CD4-positive, alpha-beta T cell treated with Interleukin-10 for 1 hour (primary cell): ENCODE measurements at places on chromosomes 2 and 18.

DNA sequence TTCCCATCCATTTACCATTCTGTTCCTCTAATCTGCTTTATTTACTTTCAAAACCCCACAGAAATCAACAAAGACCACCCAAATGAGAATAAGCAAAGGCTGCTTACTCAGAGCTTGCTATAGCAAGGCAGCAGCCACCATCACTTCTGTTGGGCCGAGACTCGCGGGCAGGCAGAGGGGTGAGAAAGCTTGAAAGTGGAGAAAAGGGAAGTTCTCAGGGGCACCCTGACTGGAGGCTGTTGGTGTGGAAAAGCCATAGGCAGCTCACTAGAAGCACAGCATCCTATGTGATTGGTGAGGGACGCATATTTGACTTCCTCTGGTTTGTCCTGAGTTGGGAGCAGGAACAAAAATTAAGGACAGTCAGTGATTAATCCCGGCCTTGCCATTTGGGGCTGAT lies 269.7 kb upstream of the THSD7B start:
- DNase-seq, result no peak

- DNase-seq, result no peak
Observed at GRCh38 chr2:143787674-143788073, 658.5 kb downstream of the ARHGAP15 start.

DNA sequence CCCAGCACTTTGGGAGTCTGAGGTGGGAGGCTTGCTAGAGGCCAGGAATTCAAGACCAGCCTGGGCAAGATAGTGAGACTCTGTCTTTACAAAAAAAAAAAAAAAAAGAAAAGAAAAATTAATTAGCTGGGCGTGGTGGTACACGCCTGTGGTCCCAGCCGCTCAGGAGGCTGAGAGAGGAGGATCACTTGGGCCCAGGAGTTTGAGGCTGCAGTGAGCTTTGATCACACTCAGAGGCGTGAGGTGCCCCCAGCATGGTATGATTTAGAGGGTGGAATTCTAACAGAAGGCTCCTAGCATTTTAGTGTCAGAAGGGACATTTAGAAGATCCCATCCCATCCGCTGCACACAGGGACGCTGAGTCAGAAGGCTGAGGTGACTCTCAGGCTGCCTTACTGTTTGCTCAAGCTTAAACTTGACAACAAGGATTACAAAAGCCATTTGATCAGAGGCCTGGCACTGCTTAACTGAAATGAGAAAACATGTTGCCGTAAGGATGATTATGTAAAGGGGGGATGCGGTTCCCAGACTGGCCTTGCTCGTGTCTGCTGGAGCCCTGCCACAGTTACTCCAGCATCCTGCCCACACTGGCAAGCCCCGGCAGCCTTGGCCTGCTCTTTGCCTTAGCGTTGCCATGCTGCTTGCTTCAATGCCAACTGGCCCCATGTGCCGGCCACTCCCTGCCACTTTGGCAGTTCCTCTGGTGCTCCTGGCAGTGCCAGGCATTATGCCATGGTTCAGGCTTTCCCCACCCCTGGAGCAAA lies 45.6 kb upstream of the SLC1A4 start:
- no peak for DNase-seq

DNA sequence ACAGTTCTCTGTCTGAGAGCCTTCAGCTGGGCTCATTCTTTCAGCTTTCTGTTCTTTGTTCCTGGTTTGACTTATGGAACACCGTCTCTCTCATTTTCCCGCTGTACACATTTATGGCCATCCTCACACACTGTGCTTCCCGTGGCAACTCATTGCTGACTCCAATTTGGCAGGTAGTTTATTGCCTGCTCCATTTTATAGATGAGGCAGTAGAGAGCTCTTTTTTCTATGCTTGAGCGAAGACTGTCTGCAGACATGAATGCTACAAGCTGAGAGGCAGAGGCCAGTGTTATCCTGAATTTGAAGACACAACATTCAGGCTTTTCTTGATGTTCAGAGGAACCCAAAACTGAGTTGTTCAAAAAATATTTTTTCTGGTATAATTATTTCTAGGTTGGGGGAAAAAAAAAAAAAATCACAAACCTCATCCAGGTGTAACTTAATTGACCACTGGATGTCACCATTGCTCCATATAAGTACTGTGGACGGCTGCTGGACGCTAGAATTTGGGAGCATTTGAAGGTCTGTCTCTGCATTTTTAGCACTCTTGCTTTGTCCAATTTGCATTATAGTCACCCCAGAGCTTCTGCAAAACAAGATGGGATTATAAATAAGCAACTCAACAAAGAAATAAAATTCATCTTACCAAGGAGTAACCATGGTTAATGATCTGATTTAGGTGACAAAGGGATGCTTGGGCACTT lies 83.5 kb downstream of the HRH4 start:
- no peak for DNase-seq

DNA sequence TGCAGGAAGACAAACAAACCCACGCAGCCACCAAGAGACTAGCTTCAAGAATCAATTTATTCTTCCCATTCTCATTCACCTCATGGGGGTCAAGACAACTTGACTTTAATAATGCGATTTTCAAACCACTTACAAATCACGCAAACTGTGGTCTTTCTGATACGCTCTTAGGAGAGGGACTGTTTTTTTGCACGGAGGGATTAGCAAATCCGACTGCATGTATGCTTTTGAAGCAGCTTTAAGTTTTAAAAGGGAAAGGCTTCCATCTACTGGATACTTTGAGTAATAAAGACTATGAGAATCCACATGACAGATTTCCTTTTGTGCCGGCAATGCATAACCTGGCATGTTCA lies 322.9 kb upstream of the KCNJ3 start:
- DNase-seq, result no peak

- DNase-seq, result no peak
Observed at GRCh38 chr2:205730191-205730590, 47.9 kb downstream of the NRP2 start.

GRCh38 chr2:153100151-153100550 lies 378.4 kb downstream of the RPRM start:
- DNase-seq, result no peak

DNA sequence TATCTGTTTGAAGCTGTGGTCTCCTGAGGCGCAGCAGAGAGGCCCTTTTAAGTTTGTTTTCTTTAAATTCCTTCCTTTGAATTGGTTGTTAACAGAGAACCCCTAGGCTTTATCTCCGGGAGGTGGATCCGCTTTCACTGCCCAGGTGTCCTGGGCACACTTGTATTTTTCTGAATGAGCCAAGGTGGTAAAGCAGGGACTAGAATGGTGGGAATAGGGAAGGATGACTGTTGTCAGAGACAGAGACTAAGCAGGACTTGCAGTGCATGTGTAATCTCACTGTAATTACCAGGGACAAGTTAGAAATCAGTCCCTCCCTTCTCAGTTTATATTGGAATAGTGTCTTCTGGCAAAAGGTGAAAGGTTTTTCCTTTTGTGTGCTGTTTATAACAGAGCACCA lies 72.8 kb downstream of the PHLPP1 start:
- no peak for DNase-seq

DNA sequence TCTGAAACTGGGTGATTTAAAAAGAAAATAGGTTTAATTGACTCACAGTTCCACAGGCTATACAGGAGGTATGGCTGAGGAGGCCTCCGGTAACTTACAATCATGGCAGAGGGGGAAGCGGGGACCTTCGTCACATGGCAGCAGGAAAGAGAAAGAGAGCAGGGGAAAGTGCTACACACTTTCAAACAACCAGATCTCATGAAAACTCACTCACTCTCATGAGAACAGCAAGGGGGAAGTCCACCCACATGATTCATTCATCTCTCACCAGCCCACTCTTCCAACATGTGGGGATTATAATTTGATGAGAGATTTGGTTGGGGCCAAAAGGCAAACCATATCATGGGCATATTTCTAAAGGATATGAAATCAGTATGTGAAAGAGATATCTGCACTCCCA lies 12.0 kb upstream of the ARHGAP15 start:
- no peak for DNase-seq
